ENCODE measurements at places on chromosomes 1 and 21.
A peak's percentile ranks its signal among the peaks of the same experiment; 100 is the strongest.

- DNase-seq, result no peak
Measured at GRCh38 chr1:225881081-225881958, 860 bp downstream of the TMEM63A start.

GRCh38 chr21:27108228-27108627, 141.3 kb upstream of the ADAMTS5 start:
- no peak for DNase-seq

DNA sequence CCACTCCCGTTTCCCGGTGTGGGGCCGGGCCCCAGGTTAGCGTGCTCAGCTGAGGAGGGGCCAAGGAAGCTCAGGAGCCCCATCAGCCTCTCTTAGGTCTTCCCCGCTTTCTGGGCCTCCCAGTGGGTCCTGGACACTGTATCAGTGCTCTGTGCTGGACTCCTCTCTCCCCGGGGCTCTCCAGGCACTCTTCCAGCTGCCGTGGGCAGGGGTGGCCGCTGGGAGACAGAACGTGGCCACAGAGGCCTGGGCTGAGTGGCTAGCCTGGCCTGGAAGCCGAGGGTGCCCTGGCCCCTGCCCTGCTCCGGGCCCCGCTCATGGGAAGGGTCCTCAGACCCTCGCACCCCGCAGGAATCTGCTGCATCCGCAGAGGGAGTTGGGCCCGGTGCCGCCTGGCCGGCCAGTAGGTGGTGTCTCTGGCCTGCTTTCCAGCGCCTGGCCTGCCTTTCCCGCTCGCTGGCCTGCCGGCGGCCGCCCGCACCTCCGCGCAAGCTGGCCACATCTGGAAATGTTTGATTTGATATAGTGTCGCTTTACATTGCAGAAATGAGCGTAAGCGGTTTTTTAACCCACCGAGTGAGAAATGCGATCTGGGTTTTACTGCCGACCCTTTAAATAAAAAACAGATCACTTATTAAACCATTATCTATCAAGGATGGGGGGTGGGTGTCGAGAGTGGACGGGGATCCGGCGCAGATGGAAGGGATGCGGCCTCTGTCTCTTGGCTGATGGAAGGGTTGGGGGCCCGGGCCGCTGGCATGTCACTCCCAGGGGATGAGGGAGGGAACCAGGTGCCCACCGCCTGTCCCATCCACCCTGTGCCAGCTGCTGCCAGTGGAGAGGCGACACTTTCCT, 74.4 kb upstream of the TTC34 start:
- no peak for DNase-seq

DNA sequence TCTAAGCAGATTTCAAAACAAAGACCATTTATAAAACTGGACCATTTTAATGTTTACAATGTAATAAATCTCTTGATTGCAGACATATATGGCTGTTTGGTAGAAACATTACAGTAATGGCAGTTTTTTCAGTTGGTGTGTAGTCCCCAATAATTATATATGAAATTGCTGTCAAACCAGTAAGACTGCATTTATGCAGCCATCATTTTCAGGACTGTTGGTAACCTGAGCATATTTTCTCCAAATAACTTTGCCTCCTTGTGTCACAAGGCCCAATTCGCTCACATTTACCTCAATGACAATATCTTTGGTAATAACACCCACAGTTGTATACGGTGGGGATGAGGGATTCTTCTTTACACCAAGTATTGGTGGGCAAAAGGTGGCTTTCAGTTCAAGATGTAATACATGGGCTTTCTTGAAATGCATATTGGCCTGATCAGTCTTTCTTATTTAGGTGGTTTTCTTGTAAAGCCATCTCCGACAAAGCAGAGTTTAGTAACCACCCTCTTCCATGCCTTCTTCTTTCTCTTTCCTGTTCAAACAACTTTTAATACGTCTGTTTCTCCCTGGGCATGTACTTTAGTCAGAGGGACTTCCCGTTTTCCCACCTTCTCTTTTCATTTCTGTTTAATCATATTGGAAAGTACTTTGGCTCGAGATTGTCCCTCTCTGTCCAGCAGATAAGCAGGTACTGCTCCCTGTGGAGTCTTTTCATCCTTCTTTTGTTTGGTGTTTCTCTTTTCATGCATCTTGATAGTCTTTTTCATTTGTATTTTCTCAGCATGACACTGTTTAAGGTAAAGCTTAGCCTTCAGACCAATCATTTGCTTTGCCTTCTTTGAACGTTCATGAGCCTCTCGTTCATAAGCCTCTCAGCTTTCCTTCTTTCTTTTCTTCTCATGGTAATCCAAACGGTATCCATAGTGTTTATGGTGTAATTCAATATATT, 30.4 kb downstream of the ATP2B4 start:
- DNase-seq, result no peak

- no peak for DNase-seq
Measured at GRCh38 chr21:38721958-38722357, 83.8 kb upstream of the ETS2 start.

- DNase-seq, result no peak
Measured at GRCh38 chr1:86687595-86687994, 16.8 kb upstream of the SH3GLB1 start.

- DNase-seq, result no peak
Measured at GRCh38 chr21:42157606-42158310, 61.2 kb upstream of the ABCG1 start.

- no peak for DNase-seq
Measured at GRCh38 chr1:91736715-91737615, 149.0 kb downstream of the TGFBR3 start.

DNA sequence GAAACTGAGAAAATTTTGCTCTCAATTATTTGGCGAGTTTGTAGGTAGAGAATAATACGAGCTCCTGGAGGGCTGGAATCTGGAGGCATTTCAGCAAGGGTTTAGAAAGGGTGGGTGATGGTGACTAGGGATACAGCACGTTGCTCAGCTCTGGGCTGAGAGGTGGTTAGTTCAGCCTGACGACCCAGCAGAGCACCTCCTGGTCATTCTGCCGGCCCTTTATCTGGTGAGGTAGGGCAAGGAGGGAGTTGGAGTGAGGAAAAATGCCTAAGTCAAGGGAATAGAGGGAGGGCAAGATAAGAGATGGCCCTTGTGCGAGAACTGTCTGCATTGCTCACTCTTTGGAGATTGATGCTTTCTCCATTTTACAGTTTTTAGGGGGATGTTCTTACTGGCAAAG, 19.1 kb downstream of the GALNT2 start:
- no peak for DNase-seq

- no peak for DNase-seq
Measured at GRCh38 chr21:41634211-41634694, 126.3 kb upstream of the TMPRSS2 start.

DNA sequence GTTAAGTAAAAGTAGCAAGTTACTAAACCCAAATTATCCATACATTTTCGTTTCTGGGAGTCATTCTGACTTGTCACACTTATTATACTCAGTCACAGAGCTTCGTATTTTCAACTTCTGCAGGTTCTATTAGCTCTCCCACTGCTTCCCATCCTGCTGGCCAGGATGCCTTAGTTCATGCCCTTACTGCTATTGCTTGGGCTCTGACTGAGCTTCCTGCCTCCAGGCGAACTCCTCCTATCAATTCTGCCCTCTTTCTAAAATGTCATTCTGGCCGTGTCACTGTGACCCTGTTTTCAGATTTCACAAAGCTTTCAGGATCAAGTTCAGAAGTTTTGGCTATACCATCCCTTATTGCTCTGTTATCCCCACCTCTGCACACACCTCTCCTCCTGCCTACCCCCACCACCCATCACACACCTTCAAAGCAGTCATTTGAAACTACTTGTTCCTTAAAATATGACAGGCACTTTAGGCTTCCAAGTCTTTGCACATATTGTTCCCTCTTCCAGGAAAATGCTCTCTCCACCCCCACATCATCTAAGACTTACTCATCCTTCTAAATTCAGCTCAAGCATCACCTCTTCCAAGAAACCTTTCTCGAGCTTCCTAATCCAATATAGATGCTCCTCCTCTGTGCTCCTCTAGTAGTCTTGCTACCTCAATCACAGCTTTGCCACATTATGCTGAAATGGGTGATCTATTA, 278.0 kb downstream of the BRINP2 start:
- no peak for DNase-seq

GRCh38 chr1:34833711-34834110, 25.8 kb downstream of the SMIM12 start:
- DNase-seq, result no peak

DNA sequence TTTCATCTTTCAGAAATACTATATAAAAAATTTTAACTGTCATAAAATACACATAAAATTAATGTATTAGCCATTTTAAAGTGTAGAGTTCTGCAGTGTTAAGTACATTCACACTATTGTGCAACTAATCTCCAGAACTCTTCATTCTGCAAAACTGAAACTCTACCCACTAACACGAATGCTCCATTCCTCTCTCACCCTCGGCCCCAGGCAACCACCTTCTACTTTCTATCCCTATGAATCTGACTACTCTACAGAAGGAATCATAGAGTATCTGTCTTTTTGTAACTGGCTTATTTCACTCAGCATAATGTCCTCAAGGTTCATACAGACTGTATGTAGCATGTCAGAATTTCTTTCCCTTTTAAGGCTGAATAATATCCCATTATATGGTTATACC, 43.4 kb downstream of the LTN1 start:
- no peak for DNase-seq

DNA sequence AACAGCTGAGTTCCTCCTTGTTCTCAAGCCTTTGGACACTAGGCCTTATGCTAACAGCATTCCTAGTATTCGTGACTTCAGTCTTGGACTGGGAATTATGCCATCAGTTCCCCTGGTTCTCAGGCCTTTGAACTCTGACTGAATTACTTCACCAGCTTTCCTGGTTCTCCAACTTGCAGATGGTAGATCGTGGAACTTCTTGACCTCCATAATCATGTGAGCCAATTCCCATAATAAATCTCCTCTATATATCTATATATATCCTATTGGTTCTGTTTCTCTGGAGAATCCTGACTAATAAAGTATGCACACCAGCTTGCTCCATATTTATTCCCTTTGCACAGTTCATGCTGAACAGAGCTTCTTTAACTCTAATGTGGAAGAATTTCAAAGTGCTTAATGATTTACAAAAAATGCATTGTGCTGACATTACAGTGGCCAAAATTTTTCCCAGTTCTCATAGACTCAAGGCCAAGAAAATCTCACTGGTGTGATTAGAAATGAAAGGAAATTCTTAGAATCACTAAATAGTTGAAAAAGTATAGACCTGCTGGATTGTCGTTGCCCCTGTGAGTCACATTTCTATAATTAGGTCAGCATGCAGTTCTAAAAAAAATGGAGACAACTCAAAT, 462.9 kb upstream of the ADAMTS5 start:
- DNase-seq, result no peak

DNA sequence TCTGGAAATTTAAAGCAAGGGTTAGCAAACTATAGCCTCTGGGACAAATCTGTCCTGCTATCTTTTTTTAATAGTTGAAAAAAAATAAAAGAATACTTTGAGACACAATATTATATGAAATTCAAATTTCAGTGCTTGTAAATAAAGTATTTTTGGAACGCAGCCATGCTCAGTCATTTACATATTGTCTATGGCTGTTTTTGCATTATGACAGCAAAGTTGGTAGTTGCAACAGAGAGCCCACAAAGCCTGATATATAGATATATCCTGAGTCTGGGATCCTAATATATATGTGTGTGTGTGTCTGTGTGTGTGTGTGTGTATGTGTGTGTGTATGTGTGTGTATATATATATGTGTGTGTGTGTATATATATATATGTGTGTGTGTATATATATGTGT, 20.8 kb downstream of the SSR2 start:
- DNase-seq, result no peak

DNA sequence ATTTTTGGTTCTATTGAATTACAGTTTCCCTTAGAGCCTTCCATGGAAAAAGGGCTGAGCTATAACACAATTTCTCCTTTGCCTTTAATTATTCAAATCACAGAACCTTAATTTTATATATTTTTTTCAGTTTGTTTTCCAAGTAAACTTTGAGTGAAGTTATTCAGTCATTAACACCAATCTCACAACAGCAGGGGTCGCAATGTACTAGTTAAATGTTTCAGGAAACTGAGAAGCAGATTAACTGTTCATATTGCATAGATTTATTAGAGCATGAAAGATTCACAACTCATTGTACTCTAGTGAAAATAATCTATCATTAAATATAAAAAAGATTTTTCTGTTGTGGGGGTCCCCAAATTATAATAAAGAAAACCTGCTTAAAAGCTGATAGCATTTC, 64.1 kb downstream of the KIFAP3 start:
- DNase-seq, result no peak

GRCh38 chr1:36160949-36161485, 5.1 kb downstream of the MAP7D1 start:
- DNase-seq, result peak; percentile 36

GRCh38 chr1:228420968-228421826, 4.5 kb upstream of the TRIM17 start:
- DNase-seq, result no peak

- DNase-seq, result peak; percentile 52
Measured at GRCh38 chr1:161192476-161193465, 6.1 kb downstream of the ADAMTS4 start.

- no peak for DNase-seq
Measured at GRCh38 chr21:45974073-45975019, 7.2 kb upstream of the COL6A1 start.

DNA sequence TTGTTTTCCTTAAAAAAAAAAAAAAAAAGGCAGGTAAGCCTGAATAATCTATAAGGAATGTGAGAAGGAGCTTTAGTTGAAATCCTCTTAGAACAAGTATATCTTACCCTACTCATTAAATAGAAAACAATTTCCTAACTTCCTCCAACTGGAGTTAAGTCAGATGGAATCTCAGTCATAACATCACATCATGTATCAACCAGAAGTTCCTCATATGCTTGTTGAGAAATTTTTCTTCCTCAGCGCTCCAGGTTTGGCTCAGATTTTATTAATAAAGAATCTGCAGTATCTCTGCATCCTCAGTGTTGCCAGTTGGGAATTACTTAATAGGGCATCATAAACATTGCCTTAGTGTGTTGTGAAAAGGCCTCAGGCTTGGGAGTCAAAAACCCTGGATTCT, 37.6 kb downstream of the DUSP10 start:
- no peak for DNase-seq

GRCh38 chr1:179141592-179142251, 59.9 kb downstream of the TOR3A start:
- peak; percentile 30 for DNase-seq

DNA sequence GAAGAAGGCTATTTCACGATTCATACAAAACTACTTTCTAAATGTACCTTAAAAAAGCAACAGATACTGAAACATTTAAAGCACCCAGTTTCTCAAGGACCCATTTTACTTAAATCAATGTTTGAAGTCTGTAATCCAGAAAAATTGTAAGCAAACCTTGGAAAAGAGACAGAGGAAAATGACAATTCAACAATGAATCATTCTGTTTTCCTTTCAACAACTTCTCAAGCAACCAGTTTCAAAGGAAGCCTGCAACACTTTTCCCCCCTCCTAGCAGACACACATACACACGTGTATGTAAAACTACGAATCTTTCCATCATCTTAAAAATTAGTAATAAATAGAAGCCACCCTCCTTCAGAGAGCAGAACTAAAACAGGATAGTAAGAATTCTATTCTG, 1.2 kb downstream of the RERE start:
- no peak for DNase-seq

Measured in stimulated activated CD4-positive, alpha-beta T cell treated with anti-CD3 and anti-CD28 coated beads, Interleukin-1b, Interleukin-23, amount 100 ng/mL, for 4 hours (primary cell).